ENCODE measurements at places on chromosomes 5 and 9.

DNA sequence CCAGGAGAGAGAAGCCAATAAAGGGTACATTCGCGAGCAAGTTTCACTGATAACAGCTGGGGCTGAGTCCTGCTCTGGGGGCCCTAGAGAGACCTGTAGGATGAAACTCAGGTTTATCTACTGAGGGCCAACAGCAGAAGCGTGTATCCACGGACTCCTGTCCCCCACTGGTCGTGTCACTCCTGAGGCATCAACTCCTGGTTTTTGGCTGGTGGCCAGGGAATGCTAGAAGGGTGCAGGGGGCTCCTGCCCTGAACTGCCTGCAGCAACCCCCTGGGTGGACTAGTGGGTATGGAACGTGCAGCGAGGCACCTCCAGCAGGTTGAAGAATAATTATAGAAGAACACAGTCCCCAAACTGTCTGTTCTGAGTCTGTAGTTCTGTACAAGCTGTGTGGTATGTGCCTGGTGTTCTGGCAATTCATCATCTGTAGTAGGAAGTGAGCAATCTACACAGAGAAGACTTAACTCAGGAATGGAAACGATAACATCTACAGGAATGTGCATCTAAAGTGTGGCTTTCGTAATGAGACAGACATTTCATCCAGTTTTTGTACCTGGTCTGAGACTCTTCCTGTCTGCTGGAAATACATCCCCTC is 64.5 kb upstream of the GNA14 start:
- DNase-seq, result no peak

DNA sequence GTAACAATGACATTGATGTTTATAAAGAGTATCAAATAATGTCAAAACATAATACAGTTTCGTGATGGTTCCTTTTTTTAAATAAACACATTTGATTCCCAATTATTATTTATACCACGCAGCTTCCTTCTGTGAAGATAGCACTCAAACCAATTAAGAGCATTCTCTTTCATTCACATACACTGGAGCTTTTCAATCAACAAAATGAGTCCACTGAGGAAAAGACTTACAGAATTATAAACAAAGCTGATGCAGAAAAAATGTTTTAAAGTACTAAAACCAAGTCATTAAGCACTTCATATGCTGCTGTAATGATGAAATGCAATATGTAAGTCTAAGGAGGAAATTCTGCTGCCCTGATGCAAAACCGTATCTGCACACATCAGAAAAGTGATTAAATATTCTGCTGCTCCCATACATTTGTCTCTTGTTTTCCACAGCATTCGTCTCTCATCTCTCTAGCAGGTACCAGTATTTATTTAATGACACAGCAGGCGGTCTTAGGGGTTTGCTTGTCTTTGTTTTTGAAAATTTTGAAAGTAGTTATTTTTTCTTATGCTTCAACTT is 147.1 kb downstream of the CDH10 start:
- no peak for DNase-seq

GRCh38 chr5:127085796-127086195 is 12.5 kb upstream of the C5orf63 start:
- DNase-seq, result no peak

- DNase-seq, result peak; percentile 86
These were observed at the start of gene MCC for GRCh38 chr5:113487781-113488644. Gene MCC, minus strand, starts transcription at chr5:113488453.

- DNase-seq, result no peak
These were observed 25.6 kb upstream of the SMC2 start for GRCh38 chr9:104068546-104068945.

DNA sequence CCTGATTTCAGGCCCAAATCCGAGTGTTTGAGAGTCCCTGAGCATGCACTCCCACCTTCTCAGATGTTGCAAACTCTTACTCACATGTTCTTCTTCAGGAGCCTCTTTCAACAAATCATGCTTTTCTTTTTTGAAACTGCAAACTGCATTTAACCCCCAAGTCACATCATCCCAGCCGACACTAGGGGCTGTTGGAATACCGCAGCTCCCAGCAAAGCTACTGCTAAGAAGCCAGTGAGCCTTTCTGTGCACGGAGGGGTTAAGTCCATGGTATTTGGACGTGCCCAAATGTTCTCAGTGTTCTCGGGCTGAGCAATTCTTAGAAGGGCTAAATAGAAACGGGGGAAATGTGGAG is 282.9 kb downstream of the NFIB start:
- peak; percentile 97 for DNase-seq

DNA sequence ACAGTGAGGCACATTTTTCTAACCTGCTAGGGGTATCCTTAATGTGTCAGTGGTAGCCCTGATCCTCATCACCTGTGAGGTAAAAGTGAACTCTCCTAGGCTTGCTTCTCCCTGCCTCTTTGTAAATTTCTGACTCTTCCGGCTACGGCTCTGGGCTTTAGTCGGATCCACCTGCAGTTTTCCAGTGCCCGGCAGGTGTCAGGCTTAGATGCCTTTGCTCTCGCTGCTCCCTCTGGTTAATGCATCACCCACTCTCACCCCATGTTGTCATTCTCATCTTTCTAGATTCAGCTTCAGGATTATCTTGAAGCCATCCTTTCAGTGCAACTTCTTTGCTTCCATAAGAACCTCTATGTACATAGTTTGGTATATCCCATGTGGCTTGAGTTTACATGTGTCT is 3.6 kb downstream of the CEP78 start:
- no peak for DNase-seq

- DNase-seq, result peak; percentile 72
These were observed 1.6 kb downstream of the ZFYVE16 start for GRCh38 chr5:80409367-80409966.

GRCh38 chr9:114668146-114668545 is 10.5 kb upstream of the TEX53 start:
- DNase-seq, result no peak

- no peak for DNase-seq
These were observed 244.7 kb upstream of the RPS23 start for GRCh38 chr5:82522897-82523296.

DNA sequence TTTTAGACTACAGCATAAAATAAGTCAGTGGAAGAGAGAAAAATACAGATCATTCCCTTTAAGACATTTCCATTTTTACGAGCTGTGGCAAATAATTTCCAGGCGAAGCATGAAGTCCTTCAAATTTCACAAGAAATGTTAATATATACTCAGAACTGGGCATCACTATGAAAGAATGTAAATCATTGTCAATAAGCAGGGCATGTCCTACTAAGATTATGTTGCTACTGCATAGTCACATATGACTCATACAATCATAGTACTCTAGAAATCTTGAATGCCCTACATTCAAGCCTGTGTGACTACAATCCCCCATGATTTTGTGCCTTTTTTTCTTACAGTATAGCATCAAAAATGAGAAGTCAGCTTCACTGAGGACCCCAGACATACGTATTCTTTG is 485.2 kb upstream of the FTMT start:
- DNase-seq, result no peak

DNA sequence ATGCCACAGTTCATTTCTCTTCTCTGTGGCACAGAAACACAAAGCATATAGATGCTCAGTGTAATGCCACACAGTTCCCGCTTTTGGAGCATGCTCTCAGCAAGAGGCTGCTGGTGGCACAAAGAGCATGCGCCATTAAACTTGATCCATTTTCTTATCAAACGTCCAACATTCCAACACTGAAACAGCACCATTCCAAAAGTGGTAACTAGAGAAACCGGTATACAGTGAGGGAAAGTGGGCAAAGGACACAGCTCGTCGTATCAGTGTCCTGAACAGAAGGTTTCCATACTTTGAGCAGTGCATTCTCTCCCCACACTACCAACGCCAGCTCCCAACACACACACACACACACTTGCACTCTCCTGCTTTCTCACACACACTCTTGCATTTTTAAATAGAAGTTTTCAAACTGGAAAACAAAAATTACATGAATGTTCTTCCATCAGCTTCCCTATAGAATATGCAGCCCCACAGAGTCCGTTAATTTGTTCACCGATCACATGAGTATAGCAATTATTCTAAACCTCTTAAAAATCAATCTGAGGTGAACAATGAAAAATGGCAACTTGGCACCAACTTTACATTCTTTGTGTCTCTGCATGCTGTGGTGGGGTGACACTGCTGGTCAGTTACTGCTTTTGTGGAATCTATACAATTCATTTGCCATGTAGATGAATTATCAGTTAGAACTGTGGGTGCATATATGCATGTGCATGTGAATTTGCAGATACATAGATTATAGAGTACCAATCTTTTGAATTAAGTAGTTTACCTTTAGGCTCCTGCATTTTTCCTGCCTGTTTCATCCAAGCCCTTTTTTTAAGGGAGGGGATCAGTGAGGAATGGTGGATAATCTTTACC is 5.7 kb downstream of the NFIB start:
- peak; percentile 87 for DNase-seq

DNA sequence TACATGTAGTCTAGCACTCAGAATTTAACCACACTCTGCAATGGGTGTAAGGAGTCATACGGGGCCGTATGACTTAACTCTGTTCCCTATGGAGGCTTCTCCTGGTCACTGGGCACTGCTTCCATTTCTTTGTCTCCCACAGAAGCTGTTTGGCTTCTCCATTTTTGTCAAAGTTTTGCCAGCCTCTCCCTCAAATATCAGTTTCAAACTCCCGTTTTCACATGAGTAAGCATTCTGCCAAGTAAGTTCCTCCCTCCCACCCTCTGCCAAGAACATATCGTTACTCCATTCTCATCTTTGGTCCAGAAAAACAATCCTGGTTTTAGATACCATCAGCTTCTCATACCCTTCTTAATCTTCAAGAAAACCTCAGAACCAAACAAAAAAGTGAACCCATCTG is 6.1 kb downstream of the AFAP1L1 start:
- no peak for DNase-seq

DNA sequence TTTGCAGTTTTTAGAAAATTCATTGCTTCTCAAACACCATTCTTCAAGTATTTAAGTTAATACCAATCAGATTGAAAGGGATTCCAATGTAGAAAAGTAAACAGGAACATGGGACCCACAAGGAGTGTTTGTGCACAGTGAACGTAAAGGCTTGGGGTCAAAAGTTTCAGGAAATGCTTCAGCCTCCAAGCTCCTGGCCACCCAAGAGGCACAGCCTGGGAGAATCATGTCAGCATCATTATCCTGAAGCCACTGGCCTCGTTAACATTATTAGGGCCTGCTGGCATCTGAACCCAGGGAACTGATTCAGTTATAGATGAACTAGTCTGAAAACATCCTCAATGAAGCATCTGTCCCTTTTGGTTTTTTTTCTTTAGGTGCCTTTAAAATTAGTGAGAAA is 122.9 kb downstream of the NXNL2 start:
- peak; percentile 72 for DNase-seq

DNA sequence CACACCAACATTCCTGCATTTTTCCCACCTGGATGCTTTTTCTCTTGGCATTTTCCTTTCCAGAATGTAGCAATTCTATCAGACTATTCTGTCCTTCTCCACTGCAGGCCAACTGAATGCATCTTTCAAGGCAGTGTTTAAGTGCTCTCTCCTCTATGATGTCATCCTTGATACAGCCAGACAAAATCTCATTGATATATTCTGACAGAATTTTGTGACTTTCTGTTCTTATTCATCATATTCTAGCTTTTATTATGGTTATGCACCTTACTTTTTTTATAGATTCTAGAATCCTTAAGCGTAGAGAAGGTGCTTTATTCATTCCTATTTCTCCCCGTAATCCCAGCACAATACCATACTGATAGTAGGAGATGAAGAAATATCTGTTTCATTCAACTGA is 355.5 kb upstream of the CCNH start:
- no peak for DNase-seq

- no peak for DNase-seq
These were observed 17.2 kb downstream of the SGTB start for GRCh38 chr5:65704621-65705239.

DNA sequence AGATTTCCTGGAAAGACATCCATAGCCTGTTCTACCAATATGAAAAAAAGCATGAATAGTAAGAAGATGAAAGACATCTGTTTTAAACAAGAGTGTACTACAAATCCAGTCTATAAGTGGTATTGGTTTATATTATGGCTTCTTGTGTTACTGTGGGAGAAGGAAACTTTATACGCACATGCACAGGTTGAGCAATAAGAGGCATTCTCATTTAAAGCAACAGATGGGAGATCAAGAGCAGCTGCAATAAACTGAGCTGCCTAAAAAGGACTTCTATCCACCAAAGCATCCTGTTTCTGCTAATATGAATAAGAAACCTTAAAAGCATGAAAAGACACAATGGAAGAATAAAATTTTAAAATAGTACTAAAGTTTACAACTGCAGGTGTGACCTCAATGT is 8.6 kb upstream of the PCDHB1 start:
- no peak for DNase-seq

DNA sequence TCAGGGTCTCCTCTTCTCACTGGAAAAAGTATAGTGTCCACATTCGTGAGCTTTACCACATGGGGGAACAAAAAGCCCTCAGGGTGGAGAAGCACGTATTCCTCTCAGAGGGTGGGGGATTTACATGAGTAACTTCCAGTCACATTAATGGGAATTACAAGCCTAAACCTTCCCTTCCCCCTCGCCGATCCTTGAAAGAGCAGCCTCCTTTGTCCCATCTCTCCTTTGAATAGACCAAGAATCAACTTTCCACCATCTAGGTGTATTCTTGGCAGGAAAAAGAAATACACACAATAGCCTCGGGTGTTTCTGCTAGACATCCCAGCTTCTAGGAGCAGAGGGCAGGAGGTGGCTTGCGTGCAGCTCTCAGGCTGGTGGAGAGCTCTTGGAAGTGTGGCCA is 144.4 kb downstream of the ZNF462 start:
- DNase-seq, result no peak

DNA sequence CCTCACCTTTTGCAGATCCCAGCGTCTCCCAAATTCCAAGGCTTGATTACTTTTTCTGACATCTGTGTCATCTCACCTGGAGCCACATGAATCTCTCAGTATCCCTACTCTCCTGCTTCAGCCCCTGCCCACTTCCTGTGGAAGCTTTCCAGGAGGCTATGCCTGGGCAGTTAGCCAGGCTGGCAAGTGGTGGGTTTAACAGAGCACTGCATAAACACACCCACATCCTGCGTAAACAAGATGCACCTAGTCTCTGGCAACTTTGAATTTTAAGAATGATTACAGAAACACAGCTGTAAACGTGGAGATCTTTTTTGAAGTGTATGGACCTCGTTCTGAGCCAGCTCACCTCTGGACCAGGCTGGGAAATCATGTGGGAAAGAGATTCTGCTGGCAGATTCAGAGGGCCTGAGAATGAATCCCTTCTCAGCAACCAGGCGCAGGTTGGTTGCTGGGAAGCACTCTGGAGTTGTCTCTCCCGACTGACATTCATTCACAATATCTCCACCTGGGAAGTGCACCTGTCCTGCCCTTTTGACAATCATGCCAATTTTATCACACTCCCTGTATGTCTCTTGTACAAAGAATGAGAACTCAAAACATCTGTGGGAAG is 55.7 kb upstream of the FANCC start:
- no peak for DNase-seq

GRCh38 chr9:98054376-98054951 is 2.1 kb upstream of the NANS start:
- no peak for DNase-seq

- no peak for DNase-seq
These were observed 61.9 kb upstream of the MEGF10 start for GRCh38 chr5:127228540-127229184.

DNA sequence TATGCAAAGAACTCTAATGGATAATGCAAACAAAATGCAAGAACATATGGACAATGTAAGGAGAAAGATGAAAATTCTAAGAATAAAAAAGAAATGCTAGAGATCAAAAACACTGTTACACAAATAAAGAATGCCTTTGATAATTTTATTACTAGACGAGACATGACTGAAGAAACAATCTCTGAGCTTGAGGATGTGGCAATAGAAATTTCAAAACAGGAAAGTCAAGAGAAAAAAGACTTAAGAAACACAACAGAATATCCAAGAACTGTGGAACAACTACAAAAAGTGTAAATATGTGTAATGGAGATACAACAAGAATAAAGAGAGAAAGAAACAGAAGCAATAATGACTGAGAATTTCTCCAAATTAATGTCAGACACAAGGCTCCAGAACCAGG is 140.5 kb upstream of the ACOT12 start:
- no peak for DNase-seq

Measured in lung (tissue), 17 donors.